OCI-M1 (cell line): ENCODE measurements at places on chromosomes 13 and 19.

DNA sequence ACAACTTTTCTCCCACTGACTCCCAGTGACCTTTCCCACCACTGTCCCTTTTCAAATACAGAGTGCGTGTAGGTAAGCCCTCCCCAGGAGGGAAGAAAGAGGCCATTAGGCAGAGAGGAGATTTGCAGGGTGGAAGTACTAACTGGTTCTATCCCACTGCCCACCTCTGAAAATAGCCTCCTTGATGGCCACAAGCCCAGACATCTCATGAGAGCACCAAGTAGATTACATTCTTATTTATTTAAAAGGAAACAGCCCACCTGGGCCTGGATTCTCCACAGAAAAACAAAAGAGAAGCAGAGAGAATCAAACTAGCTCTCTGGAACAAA is 445.3 kb downstream of the FOXO1 start:
- DNase-seq = no peak

DNA sequence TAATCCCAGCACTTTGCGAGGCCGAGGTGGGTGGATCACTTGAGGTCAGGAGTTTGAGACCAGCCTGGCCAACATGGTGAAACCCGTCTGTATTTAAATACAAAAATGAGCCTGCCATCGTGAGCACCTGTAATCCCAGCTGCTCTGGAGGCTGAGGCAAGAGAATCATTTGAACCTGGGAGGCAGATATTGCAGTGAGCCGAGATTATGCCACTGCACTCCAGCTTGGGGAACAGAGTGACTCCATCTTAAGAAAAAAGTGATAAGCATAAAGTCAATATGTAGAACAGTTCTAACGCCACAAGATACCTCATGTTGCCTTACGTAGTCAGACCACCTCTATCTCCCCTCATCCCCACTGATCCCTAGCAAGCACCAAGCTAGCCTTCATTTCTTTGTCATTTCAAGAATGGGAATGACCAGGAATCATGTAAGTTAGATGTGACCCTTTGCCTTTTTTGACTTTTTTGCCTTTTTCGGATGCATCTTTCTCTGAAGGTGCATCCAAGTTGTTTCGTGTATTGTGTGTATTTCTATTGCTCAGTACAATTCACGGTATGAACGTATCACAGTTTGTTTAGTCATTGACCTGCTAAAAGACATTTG is 6.4 kb downstream of the RPL21 start:
- DNase-seq = no peak

DNA sequence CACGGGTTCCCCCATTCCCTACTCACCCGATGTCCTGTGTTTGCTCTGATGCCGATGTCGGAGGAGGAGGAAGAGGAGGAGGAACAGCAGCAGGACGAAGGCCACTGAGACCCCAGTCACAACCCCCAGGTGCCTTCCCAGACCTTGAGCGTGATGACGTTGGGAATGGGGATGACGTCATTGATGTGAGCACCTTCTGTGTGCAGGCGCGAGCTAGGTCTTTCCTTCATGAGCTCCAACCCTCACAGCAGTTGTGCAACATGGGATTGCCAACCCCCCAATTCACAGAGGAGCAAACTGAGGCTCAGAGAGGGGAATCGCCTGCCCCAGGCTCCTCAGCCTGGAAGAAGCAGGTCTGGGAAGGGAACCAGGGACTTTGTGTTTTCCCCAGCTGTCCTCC is 4.2 kb downstream of the LILRB5 start:
- DNase-seq = no peak

DNA sequence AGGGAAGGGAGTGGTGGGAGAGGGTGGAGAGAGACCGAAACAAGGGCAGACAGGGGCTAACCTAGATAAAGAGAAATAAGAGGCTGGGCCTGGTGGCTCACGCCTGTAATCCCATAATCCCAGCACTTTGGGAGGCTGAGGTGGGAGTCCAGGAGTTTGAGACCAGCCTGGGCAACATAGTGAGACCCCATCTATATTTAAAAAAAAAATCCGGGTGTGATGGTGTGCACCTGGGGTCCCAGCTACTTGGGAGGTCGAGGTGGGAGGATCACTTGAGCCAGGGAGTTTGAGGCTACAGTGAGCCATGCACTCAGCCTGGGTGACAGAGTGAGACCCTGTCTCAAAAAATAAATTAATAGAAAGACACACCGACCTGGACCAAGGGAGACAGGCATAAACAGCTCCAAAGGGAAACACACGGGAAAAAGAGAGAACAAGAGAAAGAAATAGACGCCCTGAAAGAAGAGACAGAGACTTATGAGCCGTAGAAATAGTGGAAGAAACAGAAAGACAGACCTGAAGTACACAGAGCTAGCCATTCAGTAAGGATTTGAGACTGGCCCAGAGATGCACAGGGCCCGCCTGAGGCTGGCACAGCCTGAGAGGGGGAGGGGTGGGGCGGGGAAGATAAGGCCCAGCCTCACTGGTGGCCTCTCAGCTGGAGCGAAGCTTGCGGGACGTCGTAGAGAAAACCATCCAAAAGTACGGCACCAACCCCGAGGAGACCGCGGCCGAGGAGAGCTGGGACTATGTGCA is 2.2 kb downstream of the CD37 start:
- DNase-seq = no peak

- DNase-seq = peak; percentile 22
Observed at GRCh38 chr19:29886586-29886985, 55.5 kb upstream of the URI1 start.

- DNase-seq = no peak
Observed at GRCh38 chr19:16876904-16877361, 11.9 kb upstream of the F2RL3 start.

DNA sequence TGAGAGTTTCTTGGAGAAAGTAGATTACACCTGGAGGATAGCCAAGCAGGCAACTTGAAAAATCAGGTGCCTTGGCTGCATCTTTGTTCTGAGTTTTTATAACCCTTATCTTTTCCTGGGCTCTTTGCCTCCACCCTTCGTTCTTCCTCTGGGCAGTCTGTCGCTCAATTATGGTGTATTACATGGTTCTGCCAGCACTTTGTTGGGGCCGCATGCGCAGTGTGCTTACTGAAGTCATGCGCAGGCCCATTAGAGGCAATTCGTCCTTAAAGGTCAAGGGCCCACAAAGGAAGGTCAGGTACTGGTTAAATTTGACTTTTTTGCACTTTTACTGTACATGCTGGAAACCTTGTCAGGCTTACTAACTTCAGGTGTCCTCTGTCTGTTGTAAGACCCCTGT is 761.9 kb upstream of the SLITRK5 start:
- DNase-seq = no peak

- no peak for DNase-seq
Observed at GRCh38 chr13:75881109-75881775, 245.1 kb downstream of the LMO7 start.
